Activated CD4-positive, alpha-beta T cell treated with anti-CD3 and anti-CD28 coated beads, Interleukin-2, amount 10 ng/mL, durations not matched to agents 7 days and 5 days (primary cell): ENCODE measurements at places on chromosomes 7 and 10. TPM values are rescaled to one million over a fixed set of nuclear protein-coding genes. Genes with fewer than 3 reads are reported as not detected.

DNA sequence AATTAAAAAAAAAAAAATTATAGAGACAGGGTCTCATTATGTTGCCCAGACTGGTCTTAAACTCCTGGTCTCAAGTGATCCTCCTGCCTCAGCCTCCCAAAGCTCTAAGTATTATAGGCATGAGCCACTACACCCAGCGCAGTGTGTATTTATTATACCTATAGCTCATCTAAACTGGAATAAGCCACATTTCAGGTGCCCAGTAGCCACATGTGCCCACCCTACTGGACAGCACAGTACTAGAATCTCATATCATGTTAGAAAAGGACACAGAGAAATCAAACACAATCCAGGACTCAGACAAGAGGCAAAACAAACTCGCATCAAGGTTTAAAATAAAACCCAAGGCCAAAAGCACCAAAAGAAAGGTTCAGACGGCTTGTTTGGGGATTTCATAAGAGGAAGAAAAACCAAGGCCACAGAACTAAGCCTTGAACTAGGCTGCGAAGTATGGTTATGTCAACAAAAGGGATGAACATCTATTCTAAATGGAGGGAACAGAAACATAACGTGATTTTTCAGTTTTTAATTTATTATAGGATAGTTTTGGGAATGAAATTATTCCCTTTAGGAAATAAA, 32.3 kb downstream of the SLC16A9 start:
- no peaks in the 10 kb centered on the region for H3K27me3 ChIP-seq
- DNase-seq = no peak
- H3K4me1 ChIP-seq = peaks cover 6% of the 10 kb centered on the region
- peak overlapping the region; percentile 4 for H3K27ac ChIP-seq

DNA sequence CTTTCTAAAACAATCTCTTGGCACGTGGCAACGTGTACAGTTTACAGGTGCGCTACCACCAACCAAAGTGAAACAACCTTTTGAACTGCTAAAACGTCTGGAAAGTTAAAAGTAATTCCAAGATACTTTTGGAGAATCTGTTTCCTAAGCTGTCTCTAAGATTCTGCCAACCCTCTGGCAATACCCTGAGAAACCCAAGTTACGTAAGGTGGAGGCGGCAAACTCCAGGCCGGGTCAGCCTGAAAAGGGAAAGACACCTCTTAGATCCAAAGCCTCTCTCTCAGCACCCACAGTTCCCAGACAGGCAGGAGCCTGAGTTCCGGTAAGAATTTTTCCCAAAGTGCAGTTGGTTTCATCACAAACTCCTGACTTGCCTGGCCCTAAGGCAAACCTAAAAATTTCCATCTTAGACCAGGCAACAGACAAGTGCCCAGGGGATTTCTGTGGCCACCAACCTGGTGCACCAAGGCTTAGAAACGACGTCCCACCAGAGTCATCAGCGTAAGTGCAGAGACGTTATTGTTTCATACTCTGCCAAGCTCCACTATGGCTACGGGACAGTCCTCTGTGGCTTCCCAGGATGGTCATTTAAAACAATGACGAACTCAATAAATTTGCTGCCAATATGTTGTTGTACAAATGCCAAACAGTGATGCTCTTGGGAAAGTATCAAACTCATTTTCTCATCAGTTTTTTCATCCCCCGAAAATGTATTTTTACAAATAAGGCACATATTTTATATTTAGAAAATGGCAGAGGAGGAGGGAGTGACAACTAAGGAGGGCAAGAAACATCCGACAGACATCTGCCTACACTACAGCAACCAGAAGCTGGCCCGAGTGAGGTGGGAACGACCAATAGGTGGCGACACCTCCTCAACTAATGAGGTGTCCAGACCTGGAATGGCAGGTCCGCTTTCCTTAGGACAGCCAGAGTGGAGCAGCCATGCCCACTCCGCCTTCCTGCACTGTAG, 205.8 kb upstream of the FRMD4A start:
- peak; percentile 52 for DNase-seq
- H3K4me3 ChIP-seq = no peak overlapping the region
- H3K27ac ChIP-seq = no peak overlapping the region
- peaks cover 59% of the 10 kb centered on the region for H3K36me3 ChIP-seq
- no peaks in the 10 kb centered on the region for H3K27me3 ChIP-seq
- H3K4me1 ChIP-seq = peaks cover 67% of the 10 kb centered on the region

GRCh38 chr10:4837551-4837950, 11.5 kb downstream of the AKR1E2 start:
- peaks cover 38% of the 10 kb centered on the region for H3K36me3 ChIP-seq
- H3K4me1 ChIP-seq = peaks cover 31% of the 10 kb centered on the region
- H3K27me3 ChIP-seq = no peaks in the 10 kb centered on the region
- DNase-seq = no peak
- no peak overlapping the region for H3K4me3 ChIP-seq
- H3K27ac ChIP-seq = no peak overlapping the region

GRCh38 chr10:48913674-48914073, 26.0 kb downstream of the LRRC18 start:
- H3K4me3 ChIP-seq = no peak overlapping the region
- DNase-seq = no peak
- H3K36me3 ChIP-seq = no peaks in the 10 kb centered on the region

- H3K27ac ChIP-seq = no peak overlapping the region
- no peaks in the 10 kb centered on the region for H3K27me3 ChIP-seq
- no peak overlapping the region for H3K4me3 ChIP-seq
- no peaks in the 10 kb centered on the region for H3K36me3 ChIP-seq
Measured at GRCh38 chr10:34281661-34282582, 533.2 kb downstream of the PARD3 start.

- peaks cover 27% of the 10 kb centered on the region for H3K36me3 ChIP-seq
- H3K4me1 ChIP-seq = no peaks in the 10 kb centered on the region
- no peaks in the 10 kb centered on the region for H3K27me3 ChIP-seq
- H3K4me3 ChIP-seq = no peak overlapping the region
- DNase-seq = no peak
- no peak overlapping the region for H3K27ac ChIP-seq
Measured at GRCh38 chr7:99031496-99031895, 112.4 kb downstream of the SMURF1 start.

DNA sequence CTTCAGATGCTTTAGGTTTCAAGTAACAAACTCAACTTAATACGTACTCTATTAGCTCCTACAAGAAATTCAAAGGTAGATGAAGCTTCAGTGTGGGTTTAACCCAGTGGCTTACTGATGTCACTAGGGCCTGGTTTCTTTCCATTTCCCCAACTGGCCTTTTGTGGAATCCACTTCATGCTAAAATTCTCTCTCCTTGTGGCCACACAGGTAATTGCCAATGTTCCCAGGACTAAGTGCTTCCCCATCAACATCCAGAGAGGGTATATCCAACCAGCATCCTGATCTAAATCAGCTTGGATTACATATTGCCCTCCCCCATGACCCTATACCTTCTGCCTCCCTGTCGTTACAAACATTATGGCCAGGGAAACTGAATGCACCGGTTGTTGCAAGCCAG, 10.7 kb downstream of the FBXL13 start:
- H3K4me3 ChIP-seq = no peak overlapping the region
- no peaks in the 10 kb centered on the region for H3K27me3 ChIP-seq
- H3K27ac ChIP-seq = no peak overlapping the region
- no peaks in the 10 kb centered on the region for H3K4me1 ChIP-seq

- no peak overlapping the region for H3K4me3 ChIP-seq
- H3K36me3 ChIP-seq = no peaks in the 10 kb centered on the region
- H3K4me1 ChIP-seq = peaks cover 36% of the 10 kb centered on the region
- no peaks in the 10 kb centered on the region for H3K27me3 ChIP-seq
Measured at GRCh38 chr10:23338155-23338828, 6.3 kb downstream of the C10orf67 start.

- H3K4me1 ChIP-seq = peaks cover 2% of the 10 kb centered on the region
- no peak overlapping the region for H3K27ac ChIP-seq
- DNase-seq = no peak
- no peak overlapping the region for H3K4me3 ChIP-seq
- H3K27me3 ChIP-seq = no peaks in the 10 kb centered on the region
Measured at GRCh38 chr7:24637706-24638105, 64.5 kb downstream of the PALS2 start.

- H3K27me3 ChIP-seq = no peaks in the 10 kb centered on the region
- peaks cover 66% of the 10 kb centered on the region for H3K4me1 ChIP-seq
- no peak overlapping the region for H3K4me3 ChIP-seq
Measured at GRCh38 chr7:363626-364025, 73.7 kb downstream of the FOXL3 start.

GRCh38 chr10:70575874-70576802, 26.4 kb downstream of the PRF1 start:
- H3K27me3 ChIP-seq = no peaks in the 10 kb centered on the region
- peak overlapping the region; percentile 32 for H3K4me3 ChIP-seq
- H3K4me1 ChIP-seq = peaks cover 54% of the 10 kb centered on the region
- peak overlapping the region; percentile 51 for H3K27ac ChIP-seq
- peaks cover 4% of the 10 kb centered on the region for H3K36me3 ChIP-seq

GRCh38 chr7:28890137-28890536, 68.0 kb downstream of the TRIL start:
- no peaks in the 10 kb centered on the region for H3K4me1 ChIP-seq
- no peak overlapping the region for H3K27ac ChIP-seq
- H3K36me3 ChIP-seq = no peaks in the 10 kb centered on the region

- no peaks in the 10 kb centered on the region for H3K36me3 ChIP-seq
- DNase-seq = no peak
- no peak overlapping the region for H3K27ac ChIP-seq
- H3K27me3 ChIP-seq = peaks cover 12% of the 10 kb centered on the region
Measured at GRCh38 chr7:116546054-116546453, 21.2 kb downstream of the CAV1 start.

DNA sequence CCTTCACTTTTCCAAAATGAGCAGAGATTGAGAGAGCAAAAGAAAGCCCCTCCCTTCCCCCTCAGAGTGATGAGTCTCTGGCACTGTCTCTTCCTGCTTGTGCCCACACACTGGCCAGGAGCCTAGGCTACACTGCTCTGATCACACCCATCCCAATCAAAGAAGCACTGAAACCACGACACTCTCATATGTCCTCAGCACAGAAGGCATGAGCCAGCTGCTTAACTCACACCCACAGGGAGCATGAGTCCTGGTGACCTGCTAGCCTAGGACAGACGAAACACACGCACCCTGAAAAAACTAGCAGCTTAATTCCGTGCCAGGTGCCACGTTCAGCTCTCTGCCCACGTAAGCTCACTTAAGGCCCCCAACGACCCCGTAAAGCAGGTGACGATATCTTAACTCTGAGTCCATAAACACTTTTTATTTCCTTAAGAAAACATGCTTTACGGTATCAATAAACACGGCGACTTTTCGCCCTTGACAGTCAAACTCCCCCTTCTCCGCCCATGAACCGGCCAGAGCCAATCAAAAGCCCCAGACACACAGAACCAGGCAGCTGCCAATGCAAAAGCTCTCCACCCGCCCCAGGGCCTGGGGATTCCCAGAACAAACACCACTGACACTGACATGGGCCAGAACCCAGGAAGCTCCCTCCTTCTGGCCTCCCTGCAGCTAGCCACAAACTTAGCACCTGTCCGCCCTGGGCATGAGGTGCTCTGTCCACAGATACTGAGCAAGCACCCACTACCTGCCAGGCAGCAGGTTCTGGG, 69.0 kb downstream of the TNRC18 start:
- H3K4me3 ChIP-seq = no peak overlapping the region
- peaks cover 9% of the 10 kb centered on the region for H3K4me1 ChIP-seq
- no peak for DNase-seq
- no peaks in the 10 kb centered on the region for H3K27me3 ChIP-seq
- H3K36me3 ChIP-seq = peaks cover 40% of the 10 kb centered on the region
- peak overlapping the region; percentile 37 for H3K27ac ChIP-seq

DNA sequence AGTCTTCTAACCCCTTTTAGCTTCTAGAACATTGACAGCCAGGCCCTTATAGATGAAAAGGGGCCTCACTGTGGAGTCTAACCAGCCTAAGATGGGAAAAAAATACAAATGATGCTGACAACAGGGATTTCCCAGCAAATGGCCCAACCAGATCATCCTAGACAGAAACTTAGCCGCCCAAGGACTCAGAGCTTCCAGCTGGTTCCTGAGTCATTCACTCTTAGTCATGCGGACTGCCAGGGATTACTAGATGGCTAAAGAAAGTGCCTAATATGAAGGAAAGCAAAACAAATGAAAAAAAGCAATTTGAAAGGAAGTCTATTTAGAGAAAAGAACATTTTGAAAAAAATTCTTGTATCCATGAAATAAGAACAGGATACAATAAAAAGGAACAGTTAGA, 23.7 kb downstream of the TSPAN14 start:
- no peak overlapping the region for H3K27ac ChIP-seq
- H3K4me3 ChIP-seq = no peak overlapping the region
- no peak for DNase-seq
- no peaks in the 10 kb centered on the region for H3K27me3 ChIP-seq
- H3K4me1 ChIP-seq = peaks cover 69% of the 10 kb centered on the region

DNA sequence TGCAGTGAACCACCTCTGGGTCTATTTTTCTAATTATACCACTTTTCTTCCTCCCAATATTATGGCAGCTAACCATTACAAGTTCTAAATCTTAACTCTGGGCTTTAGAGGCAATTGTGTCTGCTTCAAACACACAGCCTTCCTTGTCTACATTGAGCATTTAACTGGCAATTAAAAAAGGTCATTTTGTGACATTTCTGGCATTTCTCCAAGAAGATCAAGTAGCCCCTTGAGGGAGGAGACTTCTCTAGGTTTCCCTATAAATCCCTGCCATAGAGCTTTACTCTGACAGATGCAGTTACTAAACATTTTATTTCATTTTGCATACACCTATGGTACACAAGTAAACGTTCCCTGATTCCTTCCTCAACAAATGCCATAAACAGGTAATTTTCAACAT, 33.4 kb upstream of the FAM133B start:
- H3K4me3 ChIP-seq = no peak overlapping the region
- H3K4me1 ChIP-seq = peaks cover 67% of the 10 kb centered on the region
- H3K27ac ChIP-seq = no peak overlapping the region
- no peaks in the 10 kb centered on the region for H3K27me3 ChIP-seq

DNA sequence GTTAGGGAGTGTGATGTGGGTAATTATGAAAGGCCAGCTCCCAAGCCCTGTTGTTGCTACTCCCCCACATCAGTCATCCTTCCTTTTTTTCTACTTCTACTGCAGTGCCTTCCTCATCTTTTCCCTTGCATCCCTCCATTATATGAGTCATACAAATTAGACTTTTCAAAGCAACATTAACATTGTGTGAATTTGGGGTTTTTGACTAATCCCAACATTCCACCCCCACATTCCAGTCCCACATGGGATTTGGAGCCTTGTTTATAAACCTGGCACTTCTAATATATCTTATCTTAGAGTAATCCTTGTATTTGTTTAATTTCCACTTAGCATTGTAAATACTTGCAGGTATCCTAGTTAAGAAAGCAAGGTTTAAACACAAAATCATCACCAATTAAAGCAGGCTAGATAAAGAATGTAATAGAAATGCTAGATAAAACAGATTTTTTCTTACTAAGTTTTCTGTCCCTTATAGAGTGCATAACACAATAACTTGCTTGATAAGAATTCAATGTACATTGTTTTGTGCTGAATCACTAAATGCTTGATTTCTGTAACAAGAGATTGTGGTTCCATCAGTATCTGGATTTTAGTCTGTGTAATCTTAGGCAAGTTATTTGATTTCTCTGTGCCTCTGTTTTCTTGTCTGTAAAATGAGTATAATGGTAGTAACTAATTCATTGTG, 165.8 kb downstream of the CFTR start:
- no peaks in the 10 kb centered on the region for H3K27me3 ChIP-seq
- no peaks in the 10 kb centered on the region for H3K36me3 ChIP-seq
- H3K4me1 ChIP-seq = no peaks in the 10 kb centered on the region
- no peak for DNase-seq

The ANKRD22 gene
- 0.17 TPM for total RNA-seq

The BUB3 gene
- total RNA-seq = 224 TPM

The PRKAR2B gene
- total RNA-seq = 1.2 TPM

The MALRD1 gene
- total RNA-seq = not detected

The CYP26C1 gene
- 0.07 TPM for total RNA-seq

The NPY gene
- total RNA-seq = not detected

The WDFY4 gene
- 0.37 TPM for total RNA-seq

The CELF2 gene
- 165 TPM for total RNA-seq

The MBL2 gene
- total RNA-seq = not detected

The GFRA1 gene
- not detected for total RNA-seq

The PNLIP gene
- total RNA-seq = not detected

The THNSL1 gene
- total RNA-seq = 2.5 TPM

The TUBAL3 gene
- total RNA-seq = not detected

The SPDYE1 gene
- total RNA-seq = not detected

The HNRNPA2B1 gene
- 649 TPM for total RNA-seq
